ENCODE measurements at places on chromosomes 11 and 22.
A peak's percentile ranks its signal among the peaks of the same experiment; 100 is the strongest.

DNA sequence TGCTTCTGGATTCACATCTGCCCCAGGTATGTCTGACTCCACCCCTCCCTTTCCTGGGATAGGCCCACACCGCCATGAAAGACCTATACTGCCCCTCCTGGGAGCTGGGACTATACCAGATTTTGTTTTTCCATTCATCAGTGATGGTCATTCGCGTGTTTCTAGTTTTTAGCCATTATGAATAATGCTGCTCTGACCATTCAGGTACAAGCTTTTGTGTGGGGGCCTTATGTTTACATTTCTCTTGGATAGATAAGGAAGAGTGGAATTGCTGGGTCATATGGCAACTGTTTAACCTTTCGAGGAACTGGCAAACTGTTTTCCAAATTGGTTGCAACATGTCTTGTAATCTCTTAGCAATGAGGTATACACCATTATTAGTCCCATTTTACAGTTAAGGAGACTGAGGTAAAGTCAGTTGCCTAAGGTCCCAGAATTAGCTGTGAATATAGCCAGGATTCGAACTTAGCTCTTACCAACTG, 1.2 kb upstream of the TBC1D10A start:
- DNase-seq = no peak

GRCh38 chr11:101436511-101437142, 147.2 kb downstream of the TRPC6 start:
- peak; percentile 80 for DNase-seq

GRCh38 chr11:93704237-93704636, 37.1 kb downstream of the TAF1D start:
- no peak for DNase-seq

- peak; percentile 5 for DNase-seq
Observed at GRCh38 chr11:250740-251299, 14.0 kb downstream of the PSMD13 start.

DNA sequence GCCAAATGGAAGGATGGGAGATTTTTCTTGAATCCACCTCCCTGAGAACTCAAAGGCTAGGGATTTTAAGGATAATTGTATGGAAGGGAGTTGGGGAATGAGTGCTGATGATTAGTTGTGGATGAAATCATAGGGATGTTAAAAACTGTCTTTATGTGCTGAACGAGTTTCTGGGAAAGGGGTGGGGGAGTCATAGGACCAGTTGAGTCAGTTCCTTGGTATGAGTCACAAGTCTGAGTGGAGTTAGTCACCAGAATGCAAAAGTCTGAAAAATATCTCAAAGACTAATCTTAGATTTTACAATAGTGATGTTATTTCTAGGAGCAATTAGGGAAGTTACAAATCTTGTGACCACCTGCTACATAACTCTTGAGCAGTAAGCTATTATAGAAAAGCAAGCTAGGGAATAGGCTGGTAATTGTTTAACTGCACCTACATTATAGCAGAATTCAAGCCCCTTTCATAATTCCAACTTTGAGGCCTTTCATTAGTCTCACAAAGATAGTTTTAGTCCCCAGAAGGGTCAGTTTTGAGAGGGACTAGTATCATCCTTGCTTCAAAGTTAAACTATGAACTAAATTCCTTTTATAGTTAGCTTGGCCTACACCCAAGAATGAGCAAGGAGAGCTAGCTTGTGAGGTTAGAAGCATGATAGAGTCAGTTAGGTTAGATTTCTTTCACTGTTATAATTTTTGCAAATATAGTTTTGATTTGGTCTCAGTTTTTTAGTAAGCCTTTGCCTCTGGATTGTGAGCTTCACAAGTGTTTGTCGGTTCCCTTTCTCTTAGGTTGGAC, 668.0 kb downstream of the ETS1 start:
- no peak for DNase-seq

- DNase-seq = no peak
Observed at GRCh38 chr22:30435674-30436126, 10.1 kb downstream of the MTFP1 start.

GRCh38 chr11:74138021-74138420, 32.8 kb downstream of the C2CD3 start:
- no peak for DNase-seq

DNA sequence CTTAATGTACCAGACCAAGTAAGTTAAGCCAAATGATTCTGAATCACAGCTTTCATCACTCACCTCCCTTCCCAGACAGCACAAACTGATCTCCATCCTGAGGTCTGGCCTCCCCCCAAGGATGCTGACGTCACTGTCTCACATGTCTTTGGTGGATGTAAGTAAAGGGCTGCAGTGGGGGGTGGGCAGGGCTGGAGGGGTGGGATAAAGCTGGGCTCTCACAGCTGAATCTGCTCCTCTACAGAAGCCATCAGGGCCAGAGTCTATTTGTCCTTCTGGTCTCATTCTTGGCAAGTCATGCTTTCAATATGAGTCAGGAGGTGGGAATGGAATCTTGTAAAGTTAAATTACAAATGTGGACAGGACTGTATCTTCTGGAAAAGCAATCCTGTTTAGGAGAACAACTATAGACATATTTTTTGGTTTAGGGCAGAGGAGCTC, 32.7 kb downstream of the P4HA3 start:
- peak; percentile 35 for DNase-seq

GRCh38 chr11:18493310-18493709, 33.4 kb downstream of the TSG101 start:
- no peak for DNase-seq

Data from brain (organoid and tissue), 16 donors.